ENCODE measurements at places on chromosomes 5 and 9.
A peak's percentile ranks its signal among the peaks of the same experiment; 100 is the strongest.

- DNase-seq = no peak
Observed at GRCh38 chr9:105141146-105141975, 103.1 kb upstream of the SLC44A1 start.

GRCh38 chr5:123814801-123815470, 303.0 kb downstream of the CSNK1G3 start:
- peak; percentile 65 for DNase-seq

DNA sequence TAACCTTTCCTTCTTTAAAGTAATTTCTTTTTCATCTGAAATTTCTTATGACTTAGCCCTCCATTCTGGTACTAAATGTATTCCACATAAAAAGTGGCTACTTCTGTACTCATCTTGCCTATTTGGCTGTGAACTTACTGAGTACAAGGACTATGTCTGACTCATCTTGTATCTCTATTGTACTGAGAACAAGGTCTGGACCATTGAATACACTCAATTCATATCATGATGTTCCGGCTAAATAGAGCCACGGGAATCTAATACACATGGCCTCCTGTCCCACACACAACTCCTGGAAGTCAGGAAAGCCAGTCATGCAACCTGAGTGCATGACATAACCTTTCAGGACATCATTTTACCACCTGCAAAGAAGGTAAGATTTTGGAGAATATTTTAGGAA, 203.9 kb downstream of the PLK2 start:
- no peak for DNase-seq

DNA sequence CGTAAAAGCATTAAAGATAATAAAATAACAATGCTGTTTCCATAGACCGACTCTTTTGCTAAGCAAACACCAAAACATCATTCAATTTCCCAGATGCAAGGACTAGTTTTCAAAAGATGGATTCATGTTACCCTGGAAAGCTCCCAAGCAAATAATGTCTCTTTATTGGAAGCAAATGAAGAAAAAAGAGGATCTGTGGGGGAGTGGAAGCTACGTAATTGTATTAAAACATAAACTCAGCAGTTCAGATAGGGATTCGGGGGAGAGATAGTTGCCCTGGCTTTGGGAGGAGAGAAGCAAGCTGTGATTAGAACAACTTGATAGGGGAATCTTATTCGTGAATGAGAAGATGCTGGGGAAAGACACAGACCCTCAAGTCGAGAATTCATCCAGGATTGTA, 491.0 kb upstream of the CLINT1 start:
- no peak for DNase-seq

GRCh38 chr9:2623288-2624050, 1.9 kb downstream of the VLDLR start:
- DNase-seq = peak; percentile 30

GRCh38 chr9:118059484-118060278, 355.5 kb downstream of the TLR4 start:
- peak; percentile 12 for DNase-seq

GRCh38 chr5:168284809-168285208, 6.6 kb upstream of the WWC1 start:
- DNase-seq = no peak

GRCh38 chr5:36273809-36274526, 27.7 kb downstream of the RANBP3L start:
- DNase-seq = no peak

- no peak for DNase-seq
Observed at GRCh38 chr9:86459599-86460155, 105.5 kb upstream of the TUT7 start.

DNA sequence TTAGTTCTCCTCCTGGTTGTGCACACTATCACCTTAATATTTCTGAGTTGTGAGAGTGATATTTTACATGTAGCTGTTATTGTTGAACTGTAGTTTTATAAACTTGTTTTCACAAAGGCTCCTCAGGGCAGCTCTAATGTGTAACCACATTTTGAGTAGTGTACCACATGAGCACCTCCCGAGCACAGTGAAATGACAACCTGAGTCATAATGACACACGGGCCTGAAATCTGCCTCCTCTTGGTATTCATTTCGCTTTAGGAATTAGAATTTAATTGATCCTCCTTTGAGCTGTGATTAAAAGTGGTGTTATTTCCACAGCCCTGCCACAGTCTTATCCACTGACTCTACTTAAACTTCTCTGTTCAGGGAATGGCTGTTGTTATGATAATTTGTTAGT, 7.9 kb downstream of the MTRR start:
- peak; percentile 65 for DNase-seq

DNA sequence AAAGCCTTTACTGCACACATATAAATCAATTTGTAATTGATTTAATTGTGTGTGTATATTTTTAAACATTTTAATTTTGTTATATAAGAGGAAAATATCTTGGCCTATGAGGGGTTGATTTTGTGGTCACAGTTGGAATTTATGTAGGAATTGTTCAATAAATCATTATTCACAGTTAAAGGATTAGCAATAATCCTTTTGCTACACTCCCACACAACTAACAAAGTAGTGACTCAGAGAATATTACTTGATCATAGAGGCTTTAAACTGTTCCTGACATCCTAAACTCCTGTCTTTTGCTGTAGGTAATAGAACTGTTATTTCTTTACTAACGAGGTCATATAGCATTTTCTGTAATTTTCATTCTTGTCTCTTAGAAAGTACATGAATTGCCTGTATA, 95.5 kb downstream of the ZCCHC7 start:
- DNase-seq = peak; percentile 30

GRCh38 chr9:123863164-123863855, 66.6 kb downstream of the DENND1A start:
- peak; percentile 61 for DNase-seq

- DNase-seq = peak; percentile 69
Observed at GRCh38 chr9:126805554-126806262, 868 bp downstream of the ZBTB43 start.

- DNase-seq = no peak
Observed at GRCh38 chr5:124910354-124911016, 164.0 kb upstream of the ZNF608 start.

DNA sequence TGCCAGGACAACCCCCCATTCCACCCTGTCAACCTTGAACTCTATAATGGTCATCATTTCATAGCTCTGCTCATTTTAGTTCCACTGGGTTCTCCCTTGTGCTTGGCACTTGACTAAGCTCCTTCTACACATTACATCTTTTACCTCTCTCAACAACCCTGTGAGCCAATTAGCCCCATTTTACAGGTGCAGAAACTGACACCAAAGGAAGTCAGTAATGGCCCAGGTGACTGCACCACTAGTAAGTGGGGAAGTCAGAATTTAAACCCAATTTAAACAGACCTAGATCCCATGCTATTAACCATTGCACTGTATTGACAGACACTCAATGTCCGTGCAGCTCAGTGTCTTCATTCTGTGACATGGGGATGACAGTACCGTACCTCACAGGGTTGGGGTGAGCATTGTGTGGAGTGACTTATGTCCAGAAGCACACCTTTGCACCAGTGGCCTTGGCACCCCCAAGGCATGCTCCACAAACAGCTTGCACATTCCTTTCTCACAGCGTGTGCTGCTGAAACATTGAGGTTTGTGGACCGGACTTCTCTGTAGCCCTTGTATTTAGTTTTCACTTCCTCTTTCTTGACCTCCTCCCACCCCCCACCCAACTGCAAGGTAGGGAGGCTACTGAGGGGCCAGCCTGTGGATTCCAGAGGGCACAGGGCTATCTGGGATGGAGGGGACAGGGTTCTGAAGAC, 23.1 kb downstream of the IRF1 start:
- no peak for DNase-seq

DNA sequence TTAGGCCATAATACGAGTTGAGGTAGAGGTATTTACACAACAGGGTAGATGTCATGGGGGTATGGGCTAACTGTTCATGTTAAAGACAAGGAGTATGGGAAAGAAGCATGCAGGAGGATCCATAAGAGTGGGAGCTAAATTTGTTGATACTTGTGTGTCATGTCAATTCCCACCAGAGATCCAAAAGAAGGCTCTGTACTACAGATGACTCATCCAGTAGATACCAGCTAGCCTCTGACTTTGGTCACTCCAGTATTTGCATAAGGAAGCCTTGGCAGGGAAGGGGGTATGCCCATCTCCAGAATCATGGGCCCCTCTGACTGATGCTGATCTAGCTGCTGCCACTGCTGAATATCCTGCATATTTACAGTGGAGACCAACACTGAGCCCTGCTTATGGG, 743.7 kb upstream of the GRAMD2B start:
- peak; percentile 38 for DNase-seq

DNA sequence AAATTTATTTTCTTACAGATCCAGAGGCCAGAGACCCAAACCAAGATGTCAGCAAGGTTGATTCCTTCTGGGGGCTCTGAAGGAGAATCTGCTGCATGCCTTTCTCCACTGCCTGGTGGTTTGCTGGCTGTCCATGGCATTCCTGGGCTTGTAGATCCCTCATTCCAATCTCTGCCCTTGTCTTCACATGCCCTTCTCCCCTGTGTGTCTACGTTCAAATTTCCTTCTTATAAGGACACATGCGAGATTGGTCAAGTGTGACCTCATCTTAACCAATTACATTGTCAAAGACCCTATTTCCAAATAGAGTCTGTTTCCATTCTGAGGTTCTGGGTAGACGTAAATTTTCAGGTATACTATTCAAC, 84.5 kb upstream of the RAI14 start:
- peak; percentile 92 for DNase-seq

DNA sequence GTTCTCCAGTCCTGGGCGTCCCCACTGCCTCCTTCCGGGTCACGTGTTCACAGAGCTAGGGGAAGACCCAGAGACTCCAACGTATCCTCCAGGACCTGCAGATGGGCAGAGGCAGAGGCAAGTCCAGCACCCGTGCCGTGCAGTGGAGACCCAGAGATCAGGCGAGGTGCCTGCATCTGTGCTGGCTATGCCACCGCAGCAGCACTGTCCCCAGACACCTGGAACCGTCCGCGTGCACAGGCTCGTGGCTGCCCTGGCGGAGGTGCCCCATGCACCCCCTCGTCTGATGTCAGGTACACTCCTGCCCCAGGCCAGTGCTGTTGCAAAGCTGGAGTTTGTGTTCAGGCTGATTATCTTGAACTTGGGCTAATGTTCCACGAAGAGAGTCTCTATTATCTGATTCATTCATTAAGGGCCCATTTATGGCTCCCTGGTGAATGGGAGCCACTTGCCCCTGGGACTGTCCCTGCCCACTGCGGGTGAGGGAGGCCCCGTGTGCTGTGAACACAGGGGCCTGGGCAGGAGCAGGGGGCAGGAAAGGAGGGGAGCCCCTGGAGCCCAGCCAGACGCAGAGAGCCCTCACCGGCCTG, 13.7 kb downstream of the IRX4 start:
- DNase-seq = no peak

- DNase-seq = peak; percentile 57
Observed at GRCh38 chr9:81609782-81610739, 79.3 kb downstream of the TLE1 start.

GRCh38 chr9:112028242-112029221, 131.9 kb downstream of the UGCG start:
- DNase-seq = no peak

DNA sequence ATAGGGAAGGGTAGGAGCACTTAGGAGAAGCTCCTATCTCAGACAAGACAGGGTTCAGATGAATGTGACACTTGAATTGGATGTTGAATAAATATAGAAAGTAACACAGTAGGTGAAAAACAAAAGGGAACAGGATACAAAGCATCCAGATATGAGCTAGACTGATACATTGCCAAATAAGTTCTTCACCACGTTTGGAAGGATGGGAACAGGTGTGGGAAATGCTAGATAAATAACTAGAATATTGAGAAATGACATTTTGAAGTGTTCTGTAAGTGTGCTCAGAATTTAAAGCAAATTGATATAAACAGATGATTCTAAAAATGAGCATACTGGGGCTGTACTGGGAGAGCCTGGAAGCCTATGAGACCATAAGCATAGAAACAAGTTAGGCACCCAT, 340.1 kb upstream of the PRR16 start:
- no peak for DNase-seq

DNA sequence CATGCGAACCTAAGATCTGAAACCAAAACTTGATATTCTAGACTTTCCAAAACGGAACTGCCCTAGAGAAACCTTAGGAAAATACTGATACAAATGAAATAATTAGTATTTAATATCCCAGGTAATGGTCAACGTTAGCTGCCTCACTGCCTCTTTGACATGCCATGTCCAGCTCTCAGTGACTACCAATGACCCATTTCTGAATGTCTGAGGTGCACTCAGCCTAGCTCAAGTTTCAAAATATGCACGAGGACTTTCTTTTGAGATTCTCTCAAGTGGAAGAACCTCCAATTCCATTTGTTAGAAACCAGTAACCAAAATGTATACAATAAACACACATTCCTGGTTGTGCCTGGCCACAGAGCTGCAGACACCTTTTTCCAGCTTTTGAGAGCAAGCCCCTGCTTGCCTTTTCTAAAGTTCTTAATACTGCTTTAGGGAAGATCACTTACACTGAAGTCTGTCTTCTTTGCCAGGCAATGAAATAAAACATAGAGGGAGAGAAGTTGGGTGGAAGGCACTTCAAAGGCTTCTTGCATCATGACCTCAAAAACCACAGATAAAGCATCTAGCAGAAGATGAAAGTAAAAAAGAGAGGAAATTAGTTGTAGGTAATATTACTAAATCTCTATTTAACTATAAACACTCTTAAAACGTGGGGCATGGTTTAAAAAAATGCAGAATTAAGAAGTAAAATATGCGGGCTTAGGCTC, 87.9 kb downstream of the MRPS27 start:
- DNase-seq = no peak

GRCh38 chr5:137061382-137061781, 437.7 kb downstream of the SPOCK1 start:
- no peak for DNase-seq

- no peak for DNase-seq
Observed at GRCh38 chr9:112006361-112007020, 109.9 kb downstream of the UGCG start.

- no peak for DNase-seq
Observed at GRCh38 chr9:125295657-125296056, 34.0 kb downstream of the GAPVD1 start.

GRCh38 chr5:31343946-31344345, 150.5 kb downstream of the CDH6 start:
- no peak for DNase-seq

DNA sequence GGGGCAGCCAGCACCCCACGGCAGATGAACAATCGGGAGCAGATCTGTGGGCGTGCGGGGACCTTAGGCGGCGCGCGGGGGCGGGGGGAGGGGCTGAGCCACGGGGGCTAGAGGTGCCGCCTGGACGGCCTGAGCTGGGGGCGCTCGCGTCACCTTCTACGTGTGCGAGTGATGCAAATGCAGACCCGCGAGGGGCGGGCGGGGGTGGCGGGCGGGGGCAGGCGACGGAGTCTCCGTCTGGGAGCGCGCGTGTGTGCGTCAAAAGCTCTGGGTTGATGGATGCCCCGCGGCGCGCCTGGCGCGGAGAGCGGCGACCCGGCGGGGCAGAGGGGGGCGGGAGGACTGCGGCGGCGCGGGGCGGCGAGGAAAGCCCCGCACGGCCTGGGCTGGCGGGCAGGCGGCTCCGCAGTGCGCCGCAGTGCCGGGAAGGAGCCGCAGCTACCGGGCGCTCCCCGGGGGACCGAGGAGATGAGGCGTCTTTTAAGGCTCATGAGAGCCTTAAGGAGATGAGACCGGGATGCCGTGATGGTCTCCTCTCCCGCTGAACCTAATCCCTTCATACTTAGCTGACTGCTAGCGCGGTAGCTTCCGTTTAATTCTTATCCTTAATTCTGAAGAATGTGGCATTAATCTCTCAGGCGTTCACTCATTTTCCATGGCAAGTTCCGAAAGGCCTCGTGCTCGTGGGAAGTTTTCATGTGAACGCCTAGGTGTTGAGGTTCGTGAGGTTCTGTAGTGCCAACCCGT, 1.5 kb downstream of the SV2C start:
- DNase-seq = peak; percentile 1

Data from fibroblast of skin of back (primary cell).